ENCODE measurements at places on chromosomes 2 and 18. TPM values are rescaled to one million over a fixed set of nuclear protein-coding genes. Genes with fewer than 3 reads are reported as not detected.

TPGS2 gene
- polyA plus RNA-seq: 159 TPM

ICOS gene
- polyA plus RNA-seq: not detected

C1QL2 gene
- polyA plus RNA-seq: not detected

LRP1B gene
- polyA plus RNA-seq: 0.90 TPM

RAB6C gene
- polyA plus RNA-seq: 0.64 TPM

THAP4 gene
- polyA plus RNA-seq: 57.9 TPM

BUB1 gene
- 25.0 TPM for polyA plus RNA-seq

All from right renal cortex interstitium (tissue), 3 donors.